ENCODE measurements at places on chromosomes 16 and 17. TPM values are rescaled to one million over a fixed set of nuclear protein-coding genes. Genes with fewer than 3 reads are reported as not detected.

GRCh38 chr16:57422026-57422944 lies 17.7 kb downstream of the CCL17 start:
- DNase-seq: no peak
- no peaks in the 10 kb centered on the region for H3K27me3 ChIP-seq
- no peaks in the 10 kb centered on the region for H3K36me3 ChIP-seq
- peaks cover 4% of the 10 kb centered on the region for H3K4me1 ChIP-seq
- no peak overlapping the region for H3K4me3 ChIP-seq

DNA sequence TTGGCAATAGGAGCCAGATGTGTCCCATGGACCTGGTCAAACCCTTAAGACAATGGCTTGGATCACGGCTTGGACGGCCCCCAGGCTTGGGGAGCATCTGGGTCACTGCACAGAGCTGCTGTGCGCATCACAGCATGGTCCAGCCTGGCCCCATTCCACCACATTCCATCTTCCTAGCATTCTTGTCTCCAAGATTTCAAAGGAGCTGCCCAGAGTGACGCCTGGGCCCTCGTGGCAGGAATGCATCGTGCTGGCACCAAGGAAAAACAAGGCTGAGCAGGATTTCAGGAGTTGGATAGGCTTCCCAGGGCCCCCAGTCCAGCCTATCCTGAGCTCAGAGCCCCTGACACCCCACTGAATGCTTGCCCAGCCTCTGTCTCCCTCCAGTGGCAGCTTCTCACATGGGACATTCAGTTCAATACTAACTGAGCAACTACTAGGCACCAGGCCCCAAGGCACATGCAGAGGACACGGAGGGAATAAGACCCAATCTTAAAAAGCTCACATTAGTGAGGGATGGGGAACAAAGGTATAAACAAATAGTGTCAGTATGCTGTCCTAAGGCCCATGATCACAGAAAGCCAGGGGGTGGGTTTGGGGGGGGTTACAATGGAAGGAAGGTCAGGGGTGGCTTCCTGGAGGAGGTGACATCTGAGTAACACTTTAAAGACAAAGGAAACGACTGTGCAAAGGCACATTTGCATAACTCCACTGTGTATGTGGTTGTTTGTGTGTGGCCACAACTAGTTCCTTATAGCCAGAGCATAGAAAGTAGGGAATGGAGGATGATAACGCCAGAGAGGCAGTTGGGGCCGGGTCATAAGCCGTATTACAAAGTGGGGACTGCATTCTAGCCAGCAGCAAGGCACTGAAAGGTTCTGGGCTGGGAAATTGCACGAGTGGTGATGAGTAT lies 34.1 kb downstream of the TK2 start:
- H3K36me3 ChIP-seq: no peaks in the 10 kb centered on the region
- H3K4me3 ChIP-seq: no peak overlapping the region
- no peaks in the 10 kb centered on the region for H3K27me3 ChIP-seq
- H3K4me1 ChIP-seq: peaks cover 38% of the 10 kb centered on the region

GRCh38 chr16:14608111-14608566 lies 21.9 kb downstream of the PARN start:
- peak overlapping the region; percentile 51 for H3K4me3 ChIP-seq
- H3K27me3 ChIP-seq: no peaks in the 10 kb centered on the region
- H3K4me1 ChIP-seq: peaks cover 42% of the 10 kb centered on the region
- H3K36me3 ChIP-seq: peaks cover 7% of the 10 kb centered on the region

DNA sequence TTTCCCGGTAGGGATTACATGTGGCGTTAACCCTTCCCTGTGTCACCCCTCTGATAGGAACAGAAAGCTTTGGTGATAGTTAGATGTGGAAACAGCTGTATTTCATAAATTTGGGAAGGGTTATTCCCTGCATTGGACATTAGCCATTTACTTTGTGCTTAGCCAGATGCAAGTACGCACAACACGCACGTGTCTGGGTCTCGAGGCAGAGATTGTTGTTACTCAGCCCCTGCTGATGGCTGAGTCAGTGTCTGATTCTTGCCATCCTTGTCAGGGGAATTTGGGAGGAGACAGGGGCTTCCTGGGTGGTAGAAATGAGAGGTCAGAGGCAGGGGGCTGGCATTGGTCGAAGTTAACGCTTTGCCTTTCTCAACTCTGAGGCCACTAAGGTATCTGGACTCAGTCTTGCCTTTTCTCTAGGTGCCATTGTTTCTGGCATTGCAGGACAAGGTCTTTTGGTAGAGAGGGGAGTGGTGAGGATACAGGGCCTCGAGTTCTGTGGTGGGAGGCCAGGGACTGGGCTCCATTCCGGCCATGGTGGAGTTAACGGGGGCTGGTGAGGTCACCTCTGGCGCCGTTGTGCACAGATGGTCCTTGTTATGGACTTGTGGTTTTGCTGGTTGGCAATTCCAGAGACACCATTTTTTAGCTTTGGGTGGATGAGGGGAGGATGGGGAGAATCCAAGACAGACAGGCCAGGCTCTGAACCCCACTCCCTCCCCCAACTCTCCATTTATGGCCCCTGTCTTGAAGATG lies 8.2 kb downstream of the MMP2 start:
- DNase-seq: no peak
- H3K4me3 ChIP-seq: no peak overlapping the region
- no peaks in the 10 kb centered on the region for H3K27me3 ChIP-seq
- no peaks in the 10 kb centered on the region for H3K36me3 ChIP-seq

Gene LLGL2
- 2.6 TPM for polyA plus RNA-seq

- no peak overlapping the region for H3K4me3 ChIP-seq
- no peak overlapping the region for H3K27ac ChIP-seq
- H3K36me3 ChIP-seq: no peaks in the 10 kb centered on the region
- no peaks in the 10 kb centered on the region for H3K4me1 ChIP-seq
- no peak for DNase-seq
Measured at GRCh38 chr16:22789281-22789945, 24.5 kb upstream of the HS3ST2 start.

GRCh38 chr16:89601906-89602272 lies 11.6 kb upstream of the DPEP1 start:
- H3K36me3 ChIP-seq: no peaks in the 10 kb centered on the region
- no peaks in the 10 kb centered on the region for H3K4me1 ChIP-seq
- no peak for DNase-seq
- H3K27ac ChIP-seq: no peak overlapping the region
- H3K4me3 ChIP-seq: no peak overlapping the region

GRCh38 chr17:40320756-40321523 lies 12.0 kb downstream of the RARA start:
- H3K27me3 ChIP-seq: no peaks in the 10 kb centered on the region
- H3K27ac ChIP-seq: peak overlapping the region; percentile 96
- H3K36me3 ChIP-seq: no peaks in the 10 kb centered on the region
- no peak for DNase-seq
- peak overlapping the region; percentile 91 for H3K4me3 ChIP-seq

DNA sequence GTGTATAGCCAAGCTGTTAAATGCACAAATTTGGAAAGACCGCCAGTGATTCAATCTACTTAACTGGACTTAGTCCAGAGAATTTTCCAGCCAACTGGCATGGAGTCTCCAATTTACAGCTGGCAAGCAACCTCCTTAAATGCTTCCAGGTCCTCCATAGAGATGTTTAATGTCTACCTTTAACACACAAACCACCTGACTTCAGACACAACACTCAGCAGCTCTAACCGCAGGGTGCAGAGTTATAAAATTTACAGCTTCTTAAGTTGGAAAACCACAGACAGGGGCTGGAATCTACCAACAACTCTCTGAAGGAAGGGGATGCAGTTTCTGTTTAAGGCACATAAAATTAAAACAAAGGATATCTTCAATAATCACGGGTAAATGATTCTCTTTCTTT lies 106.9 kb downstream of the SYCE1L start:
- H3K4me3 ChIP-seq: no peak overlapping the region
- peaks cover 2% of the 10 kb centered on the region for H3K27me3 ChIP-seq
- H3K36me3 ChIP-seq: no peaks in the 10 kb centered on the region
- no peak for DNase-seq
- H3K27ac ChIP-seq: no peak overlapping the region

Gene RABEP1
- polyA plus RNA-seq: 71.4 TPM

DNA sequence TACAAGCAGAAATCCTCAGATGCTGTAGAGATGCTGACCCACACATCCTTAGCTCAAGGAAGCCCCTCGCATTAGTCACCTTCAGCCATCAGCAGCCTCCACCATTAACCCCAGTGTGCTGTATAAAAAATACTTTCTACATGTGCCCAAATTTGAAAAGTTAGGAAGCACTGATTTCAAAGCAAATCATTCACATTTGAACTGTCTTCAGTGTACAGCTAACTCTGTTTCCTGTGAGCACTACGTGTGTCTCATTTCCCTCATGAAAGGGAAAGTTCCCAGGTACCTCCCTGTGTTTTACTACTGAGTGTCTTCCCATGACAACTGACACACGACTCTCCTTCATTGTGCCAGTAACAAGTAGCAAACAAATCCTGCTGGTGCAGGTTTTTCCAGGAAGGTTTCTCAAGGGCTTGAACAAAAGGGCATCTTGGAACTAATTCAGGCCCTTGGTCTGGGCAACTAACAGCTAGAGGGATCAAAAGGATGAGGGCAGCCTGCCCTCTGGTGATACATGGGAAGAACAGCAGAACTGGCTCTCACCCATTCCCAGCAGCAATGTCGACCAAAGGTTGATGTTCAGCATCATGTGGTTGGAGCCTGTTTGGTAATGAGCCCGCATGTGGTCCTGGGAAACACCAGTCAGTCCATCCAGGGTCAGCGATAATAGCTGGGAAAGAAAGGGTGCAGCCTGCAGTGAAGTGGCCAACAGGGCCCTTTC lies 4.0 kb downstream of the SLC35B1 start:
- 0 out of 2 replicates have a peak, but pooled peaks cover 3% of the 10 kb centered on the region for H3K4me1 ChIP-seq
- no peak for DNase-seq
- no peaks in the 10 kb centered on the region for H3K27me3 ChIP-seq
- H3K4me3 ChIP-seq: no peak overlapping the region

Gene TERB1
- not detected for polyA plus RNA-seq

- no peak overlapping the region for H3K4me3 ChIP-seq
- no peaks in the 10 kb centered on the region for H3K4me1 ChIP-seq
- H3K27me3 ChIP-seq: no peaks in the 10 kb centered on the region
- no peak for DNase-seq
Measured at GRCh38 chr17:17079761-17080160, 37.5 kb downstream of the MPRIP start.

GRCh38 chr17:82858376-82859126 lies 18.7 kb upstream of the ZNF750 start:
- DNase-seq: no peak
- no peaks in the 10 kb centered on the region for H3K36me3 ChIP-seq
- H3K4me1 ChIP-seq: peaks cover 39% of the 10 kb centered on the region
- no peak overlapping the region for H3K4me3 ChIP-seq
- peak overlapping the region; percentile 79 for H3K27ac ChIP-seq
- H3K27me3 ChIP-seq: no peaks in the 10 kb centered on the region

Data from GM12878 (cell line).